ENCODE measurements at places on chromosomes 6 and 20. TPM values are rescaled to one million over a fixed set of nuclear protein-coding genes. Genes with fewer than 3 reads are reported as not detected.
A peak's percentile ranks its signal among the peaks of the same experiment; 100 is the strongest.

Gene SLC16A10
- 11.3 TPM for total RNA-seq

GRCh38 chr6:108029226-108029921 lies 45.2 kb downstream of the OSTM1 start:
- DNase-seq = no peak
- peaks cover 22% of the 10 kb centered on the region for H3K4me1 ChIP-seq
- no peaks in the 10 kb centered on the region for H3K36me3 ChIP-seq

DNA sequence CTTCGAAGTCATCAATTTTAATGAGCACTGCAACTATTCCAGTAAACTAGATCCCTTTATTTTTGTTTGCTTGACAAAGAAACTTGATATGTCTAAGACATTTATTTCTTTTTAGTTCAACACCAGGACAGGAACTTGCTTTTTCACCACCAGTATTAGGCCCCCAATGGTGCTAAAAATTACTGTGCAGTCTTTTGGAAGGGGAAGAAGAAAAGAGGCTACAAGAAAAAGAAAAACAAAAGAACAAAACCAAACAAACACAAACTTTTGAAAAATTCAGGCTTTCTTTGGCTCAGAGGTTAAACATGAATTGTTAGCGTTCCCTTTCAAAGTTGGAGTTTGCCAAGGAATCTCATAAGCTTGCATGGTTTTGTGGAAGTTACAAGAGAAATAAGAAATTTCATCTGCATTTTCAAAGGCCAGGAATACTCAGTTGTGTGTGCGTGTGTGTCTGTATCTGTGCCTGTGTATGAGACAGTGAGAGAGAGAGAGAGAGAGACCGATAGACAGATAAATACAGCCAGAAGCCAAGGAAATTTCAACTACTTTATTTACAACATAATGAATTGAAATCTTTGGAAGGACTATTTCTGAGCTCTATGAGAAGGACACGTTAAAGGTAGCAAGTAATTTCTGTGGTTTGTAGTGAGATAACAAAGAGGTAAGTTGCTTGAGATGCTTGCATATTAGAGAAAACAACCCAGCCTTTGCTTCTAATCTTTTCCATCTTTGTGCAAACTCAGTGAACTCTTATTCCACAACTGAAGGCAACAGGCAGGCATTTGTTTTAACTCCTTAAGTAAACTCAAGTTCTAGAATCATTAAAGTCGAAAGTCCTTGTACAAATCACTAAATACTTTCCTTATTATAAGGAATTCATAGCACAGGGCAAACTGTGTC lies 171.0 kb upstream of the CITED2 start:
- no peak overlapping the region for H3K4me3 ChIP-seq
- no peaks in the 10 kb centered on the region for H3K36me3 ChIP-seq
- H3K27ac ChIP-seq = no peak overlapping the region
- DNase-seq = no peak
- peaks cover 15% of the 10 kb centered on the region for H3K4me1 ChIP-seq
- no peaks in the 10 kb centered on the region for H3K27me3 ChIP-seq

DNA sequence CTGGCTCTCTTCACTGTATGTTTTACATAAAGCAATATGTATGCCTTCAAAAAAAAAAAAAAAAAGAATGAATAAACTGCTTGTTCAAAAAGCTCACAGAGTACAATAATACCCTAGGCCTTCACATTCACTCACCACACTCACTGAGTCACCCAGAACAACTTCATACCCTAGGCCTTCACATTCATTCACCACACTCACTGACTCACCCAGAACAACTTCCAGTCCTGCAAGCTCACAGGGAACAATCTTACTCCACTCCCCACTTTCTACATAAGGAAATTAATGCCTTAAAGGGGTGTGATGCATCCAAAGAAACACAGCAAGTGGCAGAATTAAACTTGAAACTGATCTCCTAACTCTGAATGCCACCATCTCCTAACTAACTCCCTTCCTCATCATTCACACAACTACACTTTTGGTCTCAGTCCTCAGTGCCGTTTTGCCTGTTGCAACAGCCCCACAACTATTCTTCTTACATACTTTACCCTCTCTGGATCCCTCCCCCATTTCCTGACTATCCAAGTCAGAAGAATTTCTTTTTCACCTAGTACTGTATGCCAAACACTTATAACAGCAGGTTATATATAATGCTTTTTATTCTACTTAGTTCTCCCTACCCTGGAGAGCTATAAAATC lies 34.2 kb downstream of the NHSL1 start:
- no peak overlapping the region for H3K4me3 ChIP-seq
- H3K4me1 ChIP-seq = peaks cover 16% of the 10 kb centered on the region
- H3K36me3 ChIP-seq = peaks cover 72% of the 10 kb centered on the region
- peak; percentile 61 for DNase-seq

GRCh38 chr20:38726804-38727606 lies 2.7 kb downstream of the SLC32A1 start:
- DNase-seq = peak; percentile 61
- no peak overlapping the region for H3K4me3 ChIP-seq
- H3K4me1 ChIP-seq = peaks cover 15% of the 10 kb centered on the region
- H3K27me3 ChIP-seq = peaks cover 45% of the 10 kb centered on the region

Data from HepG2 (cell line).